Dorsolateral prefrontal cortex (tissue), 122 donors: ENCODE measurements at places on chromosomes 4 and X. TPM values are rescaled to one million over a fixed set of nuclear protein-coding genes. Genes with fewer than 3 reads are reported as not detected.

Gene PWWP3B
- 11.5 TPM for total RNA-seq

Gene MTTP
- total RNA-seq = 1.2 TPM

Gene SPP1
- 202 TPM for total RNA-seq

Gene G6PD
- total RNA-seq = 47.2 TPM

Gene GUCY1A1
- 46.3 TPM for total RNA-seq

Gene ABCE1
- total RNA-seq = 46.0 TPM

Gene SHOX
- total RNA-seq = not detected

Gene TMEM154
- total RNA-seq = 1.6 TPM

Gene SFRP2
- 11.3 TPM for total RNA-seq

Gene NAP1L3
- 156 TPM for total RNA-seq

Gene SPOCK3
- total RNA-seq = 36.8 TPM
